ENCODE measurements at places on chromosomes 12 and 14.

DNA sequence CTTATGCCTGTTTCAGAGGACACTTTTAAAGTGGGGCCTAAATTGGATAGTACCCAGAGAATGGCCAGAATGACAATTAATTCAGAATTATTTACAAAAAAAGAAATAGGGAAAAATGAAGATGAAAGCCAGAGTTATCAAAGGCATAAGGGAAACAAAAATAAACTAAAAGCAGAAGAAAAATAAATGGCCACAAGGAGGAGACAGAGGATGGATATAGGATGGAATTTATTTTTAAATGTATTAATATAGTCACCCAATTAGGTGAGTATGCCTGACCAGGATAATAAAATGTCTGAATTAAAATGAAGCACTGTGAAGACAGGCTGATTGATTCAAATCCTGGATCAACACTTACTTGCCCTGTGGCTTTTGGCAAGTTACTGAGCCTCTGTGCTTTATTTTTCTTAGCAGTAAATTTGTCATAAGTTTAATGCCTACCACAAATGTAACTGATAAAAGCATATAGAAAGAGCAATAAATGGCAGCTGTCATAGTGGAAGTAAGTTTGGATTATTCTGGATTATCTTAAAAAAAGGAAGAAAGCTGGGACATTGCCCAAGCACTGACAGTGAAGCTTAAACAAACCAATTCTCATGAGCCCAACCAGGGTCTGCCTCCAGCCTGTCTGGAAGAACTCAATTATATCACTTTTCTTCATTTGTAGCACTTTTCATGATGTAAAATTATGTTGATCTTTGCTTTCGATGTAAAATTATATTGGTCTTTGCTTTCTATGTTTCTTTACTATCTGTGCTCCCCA, 3.5 kb downstream of the CLEC9A start:
- no peak for DNase-seq

GRCh38 chr12:43402436-43402835, 149.6 kb downstream of the ADAMTS20 start:
- no peak for DNase-seq

GRCh38 chr12:126607867-126608266, 1542.6 kb downstream of the AACS start:
- no peak for DNase-seq

GRCh38 chr12:92259291-92259690, 113.6 kb upstream of the BTG1 start:
- DNase-seq: no peak
